H9 (cell line): ENCODE measurements at places on chromosomes 6 and 20.

GRCh38 chr6:136405420-136406029, 115.9 kb upstream of the BCLAF1 start:
- no peak for DNase-seq

GRCh38 chr20:1212607-1213396, 9.5 kb downstream of the C20orf202 start:
- peak; percentile 84 for DNase-seq

DNA sequence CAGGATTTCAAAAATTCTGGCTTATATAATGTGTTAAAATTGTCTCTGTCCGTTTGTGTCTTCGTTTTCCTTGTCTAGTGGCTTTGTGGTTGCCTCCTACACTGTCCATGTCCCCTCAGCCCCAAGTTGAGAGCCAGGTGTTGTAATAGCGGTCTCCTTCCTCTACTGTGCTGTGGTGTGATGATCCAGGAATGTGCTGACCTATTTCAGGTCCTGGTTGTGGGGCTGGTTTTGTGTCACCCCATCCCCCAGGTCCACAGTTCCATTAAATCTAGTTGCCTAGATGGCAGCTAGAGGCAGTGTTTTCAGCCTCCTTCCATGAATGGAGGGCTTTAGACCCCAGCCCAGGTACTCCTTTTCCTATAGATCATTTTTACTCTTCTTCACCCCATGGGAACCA, 128.7 kb downstream of the DNAH8 start:
- peak; percentile 39 for DNase-seq

DNA sequence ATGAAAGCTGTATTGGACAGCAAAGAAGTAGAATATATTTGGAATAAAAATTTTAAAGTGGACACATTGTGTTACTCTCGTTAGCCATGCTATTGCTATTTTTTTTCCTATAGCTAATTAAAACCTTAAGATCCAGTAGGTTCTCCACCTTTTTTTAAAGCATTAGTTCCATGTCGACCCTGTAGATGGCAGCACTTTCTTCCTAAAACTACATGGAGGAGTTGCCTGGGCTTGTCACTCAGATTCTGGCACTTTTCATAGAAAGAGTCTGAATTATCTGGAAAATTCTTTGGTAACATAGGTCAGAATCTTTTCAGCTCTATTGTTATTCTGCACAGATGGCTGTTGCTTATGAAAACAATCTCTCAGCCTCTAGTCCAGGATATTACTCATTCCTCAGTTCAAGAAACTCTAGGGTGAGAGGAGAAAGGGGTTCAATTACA, 42.0 kb upstream of the ESR1 start:
- DNase-seq = no peak

DNA sequence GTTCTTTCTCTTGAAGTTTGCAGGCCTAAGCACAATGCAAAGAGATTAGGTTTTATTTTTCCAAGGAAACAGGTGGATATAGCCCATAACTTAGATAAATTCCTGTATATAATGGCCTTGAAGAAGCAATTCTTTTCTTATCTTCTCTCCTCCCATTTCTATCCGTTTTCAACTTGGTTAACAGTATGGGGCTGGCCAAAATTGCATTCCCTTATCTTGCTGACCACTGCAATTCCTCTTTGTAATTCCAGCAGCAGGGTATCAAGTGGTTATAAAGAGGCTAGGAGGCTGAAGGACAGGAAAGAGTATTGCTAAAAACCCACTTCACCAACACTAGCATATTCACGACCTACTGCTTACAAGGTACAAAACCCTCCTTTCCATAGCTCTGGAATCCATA, 643.5 kb upstream of the ID4 start:
- DNase-seq = no peak

DNA sequence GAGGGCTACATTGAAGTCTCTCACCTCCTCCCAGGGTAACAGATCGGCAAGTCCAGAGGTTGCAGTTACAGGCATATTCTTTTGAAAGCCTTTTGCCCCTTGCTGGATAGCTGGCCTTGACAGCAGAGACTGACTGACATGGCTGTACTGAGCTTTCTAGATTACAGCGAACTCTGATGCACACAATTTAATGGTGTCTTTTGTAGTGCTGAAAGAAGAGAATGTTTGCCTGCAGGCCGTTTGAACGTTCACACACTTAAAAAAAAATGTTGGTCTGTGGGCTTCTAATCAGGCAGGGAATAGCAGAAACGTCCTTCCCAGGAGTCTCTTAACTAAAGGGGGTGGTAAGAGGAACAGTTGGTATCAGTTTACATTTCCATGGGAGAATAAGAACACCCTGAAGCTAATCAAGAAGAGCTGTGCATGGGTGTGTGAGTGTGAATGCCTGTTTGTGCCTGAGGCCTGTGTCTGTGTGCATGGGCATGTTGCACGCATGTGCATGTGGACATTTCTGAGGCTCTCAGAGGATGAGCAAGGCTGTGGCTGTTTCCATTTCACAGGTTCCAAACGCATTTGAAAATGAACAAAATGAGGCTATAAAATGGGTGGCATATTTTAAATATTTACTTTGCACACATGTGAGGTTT, 213.9 kb upstream of the SSTR4 start:
- DNase-seq = no peak

DNA sequence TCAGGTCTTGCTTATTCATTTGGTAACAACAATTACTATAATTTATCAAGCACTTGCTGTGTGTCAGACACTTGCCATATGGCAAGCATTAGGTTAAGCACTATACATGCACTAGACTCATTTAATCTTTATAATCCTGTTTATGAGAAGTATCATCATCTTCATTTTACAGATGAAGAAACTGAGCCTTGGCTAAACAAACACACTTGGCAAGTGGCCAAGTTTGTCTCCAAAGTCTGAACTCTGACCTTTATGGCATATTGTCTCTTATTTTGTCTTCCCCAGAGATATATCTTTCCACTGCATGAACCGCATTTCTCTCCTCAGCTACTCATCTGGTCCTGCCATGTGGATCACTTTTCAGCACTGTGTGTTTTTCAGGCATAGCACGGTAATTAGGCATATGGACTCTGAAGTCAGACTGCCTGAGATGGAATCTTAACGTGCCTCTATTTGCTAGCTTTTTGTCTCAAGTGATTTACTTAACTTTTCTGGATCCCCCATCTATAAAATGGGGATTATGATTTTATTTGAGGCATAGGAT, 4.7 kb downstream of the ADGRF5 start:
- DNase-seq = no peak

GRCh38 chr6:56725254-56725653, 82.6 kb upstream of the DST start:
- DNase-seq = no peak

- DNase-seq = peak; percentile 36
Measured at GRCh38 chr20:35953387-35954199, 709 bp downstream of the SCAND1 start.

GRCh38 chr20:44253528-44253927, 6.4 kb downstream of the GDAP1L1 start:
- peak; percentile 41 for DNase-seq

- DNase-seq = no peak
Measured at GRCh38 chr6:5619249-5619648, 357.9 kb downstream of the FARS2 start.

DNA sequence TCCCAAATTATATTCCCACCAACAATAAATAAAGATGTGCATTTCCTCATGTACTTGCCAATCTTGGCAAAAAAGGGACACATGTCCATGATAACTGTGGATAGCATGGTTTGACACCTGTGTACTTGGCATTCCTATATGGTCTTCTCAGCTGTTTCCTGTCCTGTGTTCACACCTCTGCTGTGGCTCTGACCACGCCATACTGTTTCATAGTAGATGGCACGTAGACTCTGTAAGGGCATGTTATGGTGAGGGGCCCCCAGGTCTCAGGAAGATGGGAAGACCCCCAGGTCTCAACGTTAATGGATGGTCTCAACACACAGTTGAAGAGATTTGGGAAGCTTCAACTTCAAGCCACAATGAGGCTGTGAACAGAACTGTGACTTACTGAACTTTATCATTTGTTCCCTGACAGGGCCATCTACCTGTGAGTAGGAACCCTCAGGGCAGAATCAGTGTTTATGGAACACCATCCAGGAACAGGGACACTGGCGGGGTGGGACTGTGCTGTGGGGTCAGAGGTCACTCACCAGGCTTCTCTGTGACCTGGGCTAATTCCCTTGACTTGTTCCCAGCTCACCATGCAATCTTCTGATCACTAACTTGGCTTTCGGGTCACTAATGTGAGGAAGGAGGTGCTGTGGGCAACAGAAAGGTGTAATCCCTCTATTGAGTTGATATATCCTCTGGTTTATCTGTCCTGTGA, 11.8 kb downstream of the ZBTB24 start:
- DNase-seq = no peak

DNA sequence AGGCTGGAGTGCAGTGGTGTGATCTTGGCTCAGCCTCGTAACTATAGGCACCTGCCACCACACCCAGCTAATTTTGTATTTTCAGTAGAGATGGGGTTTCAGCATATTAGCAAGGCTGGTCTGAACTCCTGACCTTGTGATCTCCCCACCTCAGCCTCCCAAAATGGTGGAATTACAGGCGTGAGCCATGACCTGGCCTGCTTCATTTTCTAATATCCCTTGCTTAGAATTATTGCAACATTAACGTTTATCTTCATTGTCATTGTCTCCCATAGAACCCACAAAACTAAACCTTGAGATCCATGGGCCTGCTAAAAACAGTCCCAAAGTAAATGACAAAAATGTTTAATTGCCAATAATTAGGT, 6.1 kb downstream of the EEF1A1 start:
- peak; percentile 57 for DNase-seq

DNA sequence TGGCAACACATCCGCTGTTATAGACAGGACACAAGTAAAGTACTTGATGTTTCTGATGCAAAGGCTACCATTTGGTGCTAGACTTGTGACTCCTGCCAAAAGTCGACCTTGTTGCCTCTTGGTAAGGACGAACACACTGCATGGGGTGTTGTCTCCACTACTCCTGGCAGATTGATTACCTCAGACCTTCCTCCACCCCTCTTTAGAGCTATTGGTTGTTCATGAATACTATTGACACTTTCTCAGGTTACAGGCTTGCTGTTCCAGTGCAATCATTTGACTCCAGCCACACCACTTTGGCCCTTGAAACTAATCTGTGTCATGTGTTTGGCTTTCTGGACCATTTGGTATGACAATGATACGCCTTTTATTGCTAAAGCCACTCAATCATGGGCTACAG, 62.3 kb downstream of the TRMT11 start:
- no peak for DNase-seq

- DNase-seq = no peak
Measured at GRCh38 chr6:163958646-163959045, 544.1 kb downstream of the QKI start.

GRCh38 chr6:453152-453551, 61.6 kb downstream of the IRF4 start:
- DNase-seq = peak; percentile 29

- DNase-seq = no peak
Measured at GRCh38 chr6:118401325-118401975, 146.6 kb upstream of the PLN start.

DNA sequence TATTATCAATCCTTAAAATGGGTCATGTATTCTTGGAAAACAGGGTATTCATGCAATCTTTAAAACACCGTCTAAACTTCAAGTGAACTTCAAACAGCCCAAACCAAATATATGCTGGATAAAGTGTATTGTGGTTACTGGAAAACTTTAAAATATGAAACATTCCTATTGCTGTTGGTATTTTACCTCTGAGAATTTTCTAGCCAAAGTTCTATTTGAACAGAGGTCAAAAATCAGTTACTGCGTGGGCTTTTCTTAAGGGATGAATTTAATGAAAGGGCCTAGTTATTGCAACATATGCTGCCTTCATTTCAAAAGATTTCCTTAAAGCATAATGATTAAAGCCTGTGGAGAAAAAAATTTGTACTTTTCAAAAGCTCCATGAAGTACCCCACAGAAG, 436.0 kb downstream of the PLCB1 start:
- DNase-seq = no peak

DNA sequence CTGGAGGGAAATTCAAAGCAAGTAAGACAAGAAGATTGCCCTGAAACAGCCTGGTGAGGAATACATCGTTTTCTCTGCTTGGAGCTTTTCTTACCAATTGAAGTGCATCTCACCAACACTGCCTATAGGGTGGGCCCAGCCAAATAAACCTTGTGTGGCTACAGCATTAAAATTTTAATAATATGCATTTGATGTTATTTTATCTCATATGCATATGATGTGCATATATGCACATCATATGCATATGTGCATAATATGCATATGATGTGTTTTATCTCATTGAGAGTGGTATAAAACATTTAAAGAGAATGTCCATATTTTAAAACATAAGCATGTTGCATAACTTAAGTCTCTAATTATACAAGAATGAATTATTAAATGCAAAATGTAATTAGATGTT, 328.6 kb upstream of the ARID1B start:
- no peak for DNase-seq

GRCh38 chr6:163600331-163600730, 185.8 kb downstream of the QKI start:
- DNase-seq = no peak

DNA sequence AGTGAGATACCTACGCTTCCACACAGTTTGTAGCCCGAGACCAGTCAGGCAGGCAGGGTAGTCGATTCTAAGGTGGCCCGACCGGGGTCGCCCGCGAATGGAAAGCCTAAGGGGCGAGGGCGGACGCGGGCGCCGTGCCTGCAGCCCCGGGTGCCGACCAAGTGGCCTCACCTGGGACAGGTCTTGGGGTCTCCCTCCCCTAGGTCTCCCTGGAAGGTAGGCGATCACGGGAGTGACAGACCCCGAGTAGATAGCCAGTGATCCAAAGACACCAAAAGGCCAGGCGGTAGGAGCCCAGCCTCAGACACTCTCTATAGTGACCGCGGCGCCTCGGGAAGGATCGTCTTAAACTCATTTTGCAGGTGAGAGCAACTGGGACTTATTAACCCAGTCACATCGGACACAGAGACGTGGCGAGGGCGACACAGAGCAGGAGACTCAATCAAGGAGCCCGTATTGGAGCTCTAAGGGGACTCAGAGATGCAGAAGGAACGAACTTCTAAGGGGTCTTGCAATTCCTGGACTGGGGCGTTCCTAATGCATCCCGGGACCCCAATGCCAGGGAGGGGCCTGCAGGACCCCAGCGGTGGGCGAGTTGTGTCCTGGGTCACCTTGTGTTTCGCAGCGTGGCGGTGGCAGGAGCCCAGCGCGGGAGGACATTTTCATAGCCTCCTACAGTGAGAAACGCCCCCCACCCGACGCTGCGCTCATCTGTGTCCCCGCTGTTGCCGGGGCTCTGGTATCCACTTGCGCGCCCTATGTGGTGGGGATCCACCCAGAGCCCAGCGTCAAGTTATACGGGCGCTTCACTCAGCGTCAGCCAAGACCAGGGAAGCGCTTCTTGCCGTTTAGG, 2.1 kb upstream of the VSX1 start:
- DNase-seq = peak; percentile 72

DNA sequence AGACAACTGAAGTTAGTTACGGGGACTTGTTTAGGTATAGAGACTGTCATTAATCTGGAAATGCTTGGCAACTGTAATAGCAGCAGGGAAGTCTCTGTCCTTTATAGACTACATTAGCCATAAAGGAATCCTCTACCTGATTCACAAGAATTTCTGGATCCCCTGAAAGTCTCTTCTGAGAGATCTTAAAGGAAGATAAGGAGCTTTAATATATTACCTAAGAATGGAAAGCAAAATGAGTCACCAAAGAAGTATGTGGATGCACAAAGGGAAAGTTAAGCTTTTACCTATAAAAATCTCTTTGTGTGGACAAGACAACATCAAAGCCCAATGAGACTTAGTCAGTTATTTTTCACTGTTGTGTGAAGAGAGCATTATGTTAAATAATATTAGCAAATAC, 92.2 kb upstream of the RSPO3 start:
- no peak for DNase-seq

- no peak for DNase-seq
Measured at GRCh38 chr6:56944661-56945060, 10.2 kb upstream of the BEND6 start.

- DNase-seq = no peak
Measured at GRCh38 chr6:38452816-38453660, 186.7 kb downstream of the BTBD9 start.
